ENCODE measurements at places on chromosomes 7 and 10. TPM values are rescaled to one million over a fixed set of nuclear protein-coding genes. Genes with fewer than 3 reads are reported as not detected.

PNLIPRP2 gene
- total RNA-seq = not detected

TMEM140 gene
- 11.5 TPM for total RNA-seq

NUTM2E gene
- total RNA-seq = not detected

SPDYE6 gene
- not detected for total RNA-seq

CALML3 gene
- not detected for total RNA-seq

PRKG1 gene
- 76.2 TPM for total RNA-seq

DLX6 gene
- not detected for total RNA-seq

ZNF777 gene
- total RNA-seq = 2.7 TPM

SLC26A4 gene
- total RNA-seq = 0.68 TPM

WNT8B gene
- not detected for total RNA-seq
